Endodermal cell (in vitro differentiated cells): ENCODE measurements at places on chromosomes 7 and 10. TPM values are rescaled to one million over a fixed set of nuclear protein-coding genes. Genes with fewer than 3 reads are reported as not detected.
A peak's percentile ranks its signal among the peaks of the same experiment; 100 is the strongest.

Gene CPVL
- total RNA-seq, result 32.4 and 34.3 TPM in 2 replicates

Gene CDC14C
- total RNA-seq, result not detected in 2 replicates

DNA sequence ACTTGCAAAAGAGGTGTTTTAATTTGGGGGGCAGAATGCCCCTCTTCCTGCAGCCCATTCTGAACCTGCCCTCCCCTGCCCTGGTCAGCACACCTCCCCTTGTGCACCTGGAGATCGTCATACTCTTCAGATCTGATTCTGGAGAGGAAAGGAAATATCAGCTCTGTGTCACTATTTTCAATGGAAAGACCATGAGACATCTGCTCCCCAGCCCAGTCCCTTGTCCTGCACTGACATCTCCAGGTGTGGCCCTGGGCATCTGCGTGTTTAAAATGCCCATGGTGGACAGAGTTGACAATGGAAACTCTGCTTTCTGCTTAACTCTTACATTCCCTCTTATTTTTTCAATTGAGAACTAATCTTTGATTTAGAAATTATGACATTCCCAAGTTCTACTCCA lies 41.6 kb upstream of the RASGEF1A start:
- no peak overlapping the region for H3K27ac ChIP-seq
- no peaks in the 10 kb centered on the region for H3K4me1 ChIP-seq
- H3K36me3 ChIP-seq, result no peaks in the 10 kb centered on the region

- H3K27ac ChIP-seq, result no peak overlapping the region
- no peaks in the 10 kb centered on the region for H3K36me3 ChIP-seq
- peak; percentile 46 for DNase-seq
- no peak overlapping the region for H3K4me3 ChIP-seq
Measured at GRCh38 chr10:44862006-44862751, 49.0 kb upstream of the TMEM72 start.

DNA sequence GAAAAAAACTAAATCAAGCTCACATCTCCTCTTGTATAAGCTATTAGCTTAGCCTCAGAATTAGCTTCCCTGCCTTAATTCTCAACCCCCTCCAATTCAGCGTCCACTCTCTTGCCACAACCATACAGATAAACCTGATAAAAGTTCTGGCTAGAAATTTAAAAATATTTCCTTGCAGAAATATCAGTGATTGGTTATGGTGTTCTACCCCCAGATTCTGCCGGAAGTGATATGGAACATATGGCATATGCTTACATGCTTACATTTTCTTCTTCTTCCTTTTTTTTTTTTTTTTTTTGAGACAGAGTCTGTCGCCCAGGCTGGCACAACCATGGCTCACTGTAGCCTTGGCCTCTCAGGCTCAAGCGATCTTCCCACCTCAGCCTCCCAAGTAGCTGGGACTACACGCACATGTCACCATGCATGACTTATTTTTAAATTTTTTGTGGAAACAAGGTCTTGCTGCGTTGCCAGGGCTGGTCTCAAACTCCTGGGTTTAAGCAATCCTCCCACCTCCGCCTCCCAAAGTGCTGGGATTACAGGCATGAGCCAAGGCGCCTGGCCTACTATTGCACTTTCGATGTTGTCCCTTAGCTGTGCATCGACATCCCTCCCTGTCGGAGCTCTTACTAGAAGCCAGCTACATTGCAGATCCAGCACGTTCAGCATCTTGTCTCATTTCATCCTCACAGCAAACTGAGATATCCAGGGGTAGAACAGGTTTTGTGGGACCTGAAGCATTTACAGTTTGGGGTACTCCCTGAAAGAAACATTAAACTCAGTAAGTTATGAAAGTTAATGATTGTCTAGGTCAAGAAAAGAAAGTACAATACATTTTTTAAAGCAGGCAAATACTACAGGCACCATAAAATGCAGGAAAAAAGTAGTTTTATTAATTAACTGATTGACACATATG lies 205.6 kb upstream of the TCF7L2 start:
- no peak for DNase-seq
- no peaks in the 10 kb centered on the region for H3K36me3 ChIP-seq
- H3K27ac ChIP-seq, result no peak overlapping the region
- H3K27me3 ChIP-seq, result no peaks in the 10 kb centered on the region

- no peaks in the 10 kb centered on the region for H3K27me3 ChIP-seq
- no peak for DNase-seq
- H3K36me3 ChIP-seq, result no peaks in the 10 kb centered on the region
- peaks cover 10% of the 10 kb centered on the region for H3K4me1 ChIP-seq
Measured at GRCh38 chr7:3378390-3379150, 77.5 kb downstream of the SDK1 start.

Gene C10orf105
- total RNA-seq, result 0.13 and 0.27 TPM in 2 replicates

DNA sequence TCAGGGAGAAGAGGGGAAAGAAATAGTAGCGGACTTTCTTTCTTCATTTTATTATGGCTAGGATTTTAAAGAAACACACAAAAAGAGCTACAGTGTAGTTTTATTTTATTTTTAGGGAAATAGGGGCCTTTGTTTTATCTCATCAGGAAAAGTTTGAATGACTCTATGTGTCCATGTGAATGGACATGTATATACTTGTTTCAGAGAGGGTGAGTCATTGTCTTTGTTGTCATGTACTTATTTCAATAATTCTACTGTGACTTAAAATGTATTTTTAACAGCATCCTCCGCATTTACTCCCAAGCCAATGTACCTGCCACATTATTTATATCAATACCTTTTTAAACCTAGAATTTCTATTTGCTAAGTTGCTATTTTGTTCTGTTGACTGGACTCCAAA lies 569.5 kb downstream of the SORCS3 start:
- no peak for DNase-seq
- no peaks in the 10 kb centered on the region for H3K36me3 ChIP-seq
- no peak overlapping the region for H3K27ac ChIP-seq
- peaks cover 36% of the 10 kb centered on the region for H3K27me3 ChIP-seq

DNA sequence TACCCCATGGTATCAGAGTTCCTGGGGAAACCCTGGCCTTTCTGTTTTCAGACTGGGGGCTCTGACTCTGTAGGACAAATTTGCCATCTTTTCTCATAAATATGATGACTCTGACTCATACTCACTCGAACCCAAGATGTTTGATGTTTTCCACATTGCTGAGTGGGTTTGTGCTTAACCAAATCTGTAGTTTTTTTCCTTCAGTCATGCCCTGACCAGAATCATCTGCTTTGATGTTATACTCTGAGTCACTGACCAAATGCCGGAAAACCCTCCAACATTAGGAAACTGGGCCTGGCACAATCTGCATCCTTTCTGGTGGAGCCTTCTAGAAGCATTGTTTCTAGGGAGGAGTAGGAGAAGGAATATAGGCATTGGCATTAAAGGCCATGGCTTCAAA lies 118.7 kb downstream of the C10orf105 start:
- DNase-seq, result no peak
- no peaks in the 10 kb centered on the region for H3K4me1 ChIP-seq
- no peak overlapping the region for H3K27ac ChIP-seq
- no peaks in the 10 kb centered on the region for H3K36me3 ChIP-seq
- no peak overlapping the region for H3K4me3 ChIP-seq

GRCh38 chr10:124872681-124873080 lies 69.2 kb upstream of the ZRANB1 start:
- H3K27me3 ChIP-seq, result no peaks in the 10 kb centered on the region
- no peak overlapping the region for H3K27ac ChIP-seq
- no peaks in the 10 kb centered on the region for H3K36me3 ChIP-seq
- H3K4me3 ChIP-seq, result no peak overlapping the region
- no peak for DNase-seq
- H3K4me1 ChIP-seq, result no peaks in the 10 kb centered on the region

Gene OPN4
- not detected in 3 replicates for total RNA-seq

DNA sequence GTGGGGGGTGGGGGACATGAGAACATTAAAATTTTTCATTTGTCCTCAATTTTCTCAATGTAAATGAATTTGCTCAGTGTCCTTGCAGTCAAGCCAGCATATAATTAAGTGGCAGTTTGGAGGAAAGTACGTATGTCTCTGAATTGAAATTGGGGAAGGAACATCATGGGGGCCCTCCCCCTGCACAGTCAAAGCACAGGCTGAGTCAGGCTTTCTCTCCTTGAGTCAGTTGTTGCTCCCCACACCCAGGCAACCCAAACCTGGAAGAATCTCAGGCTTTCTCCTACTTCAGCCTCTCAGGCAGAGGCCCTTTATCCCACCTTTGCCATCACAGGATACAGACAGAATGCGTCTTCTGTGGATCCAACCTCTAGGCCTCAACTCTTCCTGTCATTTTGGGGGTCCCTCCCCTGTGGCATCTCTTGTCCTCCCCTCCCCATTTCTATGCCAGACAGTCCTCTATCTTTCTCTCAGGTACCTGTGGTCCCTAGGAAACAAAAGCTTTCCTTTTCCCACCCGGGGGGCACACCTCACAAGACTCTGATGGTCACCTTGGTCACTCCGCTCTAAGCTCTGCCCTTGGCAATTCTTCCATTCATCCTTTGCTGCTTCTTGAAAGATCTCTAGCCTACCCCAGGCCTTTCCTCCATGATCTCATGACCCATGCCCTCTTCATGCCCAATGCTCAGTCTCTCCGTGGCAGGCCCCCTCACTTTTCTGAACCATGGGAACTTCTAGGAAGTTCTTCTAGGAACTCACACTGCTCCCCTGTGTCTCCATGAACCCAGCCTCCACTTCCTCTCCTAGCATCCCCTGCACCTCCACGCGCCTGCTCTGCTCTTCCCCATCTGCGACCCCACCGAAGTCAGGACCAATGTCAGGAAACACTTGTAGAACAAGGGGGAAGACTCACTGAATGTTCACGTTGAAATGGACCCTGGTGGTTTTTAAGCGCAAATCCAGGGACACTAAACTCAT lies 40.4 kb downstream of the CREB3L2 start:
- H3K36me3 ChIP-seq, result peaks cover 8% of the 10 kb centered on the region
- H3K4me3 ChIP-seq, result no peak overlapping the region
- peaks cover 19% of the 10 kb centered on the region for H3K4me1 ChIP-seq
- DNase-seq, result no peak

Gene PDAP1
- 119 to 165 TPM (median 158 TPM) in 3 replicates for total RNA-seq

Gene ITIH5
- 2.8 and 2.9 TPM in 2 replicates for total RNA-seq

GRCh38 chr7:157466867-157467261 lies 130.1 kb downstream of the DNAJB6 start:
- no peak overlapping the region for H3K4me3 ChIP-seq
- DNase-seq, result peak; percentile 62
- H3K36me3 ChIP-seq, result no peaks in the 10 kb centered on the region
- no peak overlapping the region for H3K27ac ChIP-seq
- no peaks in the 10 kb centered on the region for H3K4me1 ChIP-seq
- H3K27me3 ChIP-seq, result no peaks in the 10 kb centered on the region

Gene CDK14
- 11.3 to 16.7 TPM (median 13.4 TPM) in 3 replicates for total RNA-seq

DNA sequence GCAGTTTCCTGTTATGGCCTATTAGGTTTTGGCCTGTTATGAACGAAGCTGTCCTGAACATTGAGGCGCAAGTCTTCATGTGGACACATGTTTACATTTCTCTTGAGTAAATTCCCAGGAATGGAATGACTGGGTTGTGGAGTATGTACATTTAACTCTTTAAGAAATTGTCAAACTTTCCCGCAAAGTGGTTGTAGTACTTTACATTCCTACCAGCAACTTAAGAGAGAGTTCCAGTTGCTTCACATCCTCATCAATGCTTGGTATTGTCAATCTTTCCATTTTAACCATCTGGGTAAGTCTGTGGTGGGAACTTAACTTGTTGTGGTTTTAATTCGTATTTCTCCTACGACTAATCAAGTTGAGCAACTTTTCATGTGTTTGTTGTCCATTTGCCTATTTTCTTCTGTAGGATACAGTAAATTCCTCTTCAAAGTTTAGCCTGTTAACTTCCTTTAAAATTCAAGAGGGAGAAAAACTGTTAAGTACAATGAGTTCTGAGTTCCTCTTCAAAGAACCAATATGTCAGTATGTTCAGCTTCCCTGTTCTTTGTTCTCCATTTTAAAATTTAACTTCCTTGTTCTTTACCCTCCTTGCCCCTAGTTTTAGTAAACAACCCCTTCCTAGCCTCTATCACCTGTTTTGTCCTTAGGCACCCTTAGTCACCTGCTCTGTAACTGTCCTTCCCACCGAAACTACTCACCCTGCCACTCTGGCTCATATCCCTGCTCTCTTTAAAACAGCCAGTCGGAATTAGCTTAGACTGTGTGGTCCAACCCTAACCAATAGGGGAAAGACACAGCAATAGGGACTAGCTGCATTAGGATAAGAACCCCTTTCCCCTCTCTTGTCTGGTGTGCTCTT lies 74.0 kb downstream of the FAM241B start:
- no peaks in the 10 kb centered on the region for H3K36me3 ChIP-seq
- DNase-seq, result no peak
- H3K4me1 ChIP-seq, result no peaks in the 10 kb centered on the region
- no peak overlapping the region for H3K4me3 ChIP-seq
- no peak overlapping the region for H3K27ac ChIP-seq
- H3K27me3 ChIP-seq, result peaks cover 50% of the 10 kb centered on the region

Gene TRPV5
- 0.22 to 0.42 TPM in 2 of 3 replicates, not detected in the other for total RNA-seq

DNA sequence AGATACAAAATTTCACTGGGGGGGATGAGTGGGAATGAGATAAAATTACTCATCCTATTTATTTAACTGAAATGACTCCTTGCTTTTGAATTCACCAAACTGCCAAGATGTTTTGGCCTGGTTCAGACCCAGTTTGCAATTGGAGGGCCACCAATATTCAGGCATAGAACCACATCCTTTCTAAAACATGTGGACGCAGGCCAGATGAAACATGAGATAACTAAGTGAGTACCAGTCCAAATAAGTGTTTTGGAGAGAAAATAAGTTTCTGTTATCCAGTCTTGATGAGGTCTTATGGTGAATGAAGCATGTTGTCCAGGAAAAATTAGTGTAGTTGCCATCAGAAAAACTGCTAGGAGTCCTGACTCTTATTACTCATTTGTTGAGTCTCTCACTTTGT lies 36.3 kb upstream of the PDK4 start:
- no peak for DNase-seq
- no peak overlapping the region for H3K4me3 ChIP-seq
- no peaks in the 10 kb centered on the region for H3K4me1 ChIP-seq
- no peak overlapping the region for H3K27ac ChIP-seq

Gene SPDYE5
- not detected in 2 replicates for total RNA-seq

DNA sequence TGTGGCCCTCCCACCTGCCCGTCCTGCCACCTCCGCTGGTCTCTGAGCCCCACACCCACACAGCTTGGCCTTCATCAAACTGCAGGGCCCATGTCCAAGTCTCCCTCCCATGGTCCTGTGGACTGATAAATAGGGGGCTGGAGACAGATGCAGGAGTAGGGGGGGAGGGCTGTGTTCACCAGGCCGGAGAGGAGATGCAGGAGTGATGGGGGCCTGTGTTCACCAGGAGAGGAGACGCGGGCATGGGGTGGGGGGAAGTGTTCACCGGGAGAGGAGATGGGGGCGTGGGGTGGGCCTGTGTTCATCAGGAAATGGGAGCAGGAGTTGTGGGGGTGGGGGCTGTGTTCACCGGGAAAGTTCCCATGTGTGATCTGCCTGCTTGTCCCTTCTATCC lies 37.0 kb downstream of the JAKMIP3 start:
- no peaks in the 10 kb centered on the region for H3K36me3 ChIP-seq
- H3K4me3 ChIP-seq, result no peak overlapping the region
- no peaks in the 10 kb centered on the region for H3K27me3 ChIP-seq
- H3K4me1 ChIP-seq, result peaks cover 8% of the 10 kb centered on the region
- no peak overlapping the region for H3K27ac ChIP-seq
- peak; percentile 17 for DNase-seq

GRCh38 chr7:50298811-50299562 lies 5.5 kb upstream of the IKZF1 start:
- no peaks in the 10 kb centered on the region for H3K36me3 ChIP-seq
- no peak overlapping the region for H3K4me3 ChIP-seq
- H3K27me3 ChIP-seq, result peaks cover 30% of the 10 kb centered on the region

Gene SPAM1
- total RNA-seq, result 0.19 to 0.67 TPM (median 0.49 TPM) in 3 replicates

- H3K4me3 ChIP-seq, result no peak overlapping the region
- no peaks in the 10 kb centered on the region for H3K36me3 ChIP-seq
- H3K27ac ChIP-seq, result no peak overlapping the region
- H3K27me3 ChIP-seq, result no peaks in the 10 kb centered on the region
- H3K4me1 ChIP-seq, result no peaks in the 10 kb centered on the region
Measured at GRCh38 chr10:50211670-50212069, 39.6 kb downstream of the ASAH2 start.

Gene GPR37
- 31.6 to 94.8 TPM (median 34.5 TPM) in 3 replicates for total RNA-seq
